ENCODE measurements at places on chromosomes 7 and 10.

DNA sequence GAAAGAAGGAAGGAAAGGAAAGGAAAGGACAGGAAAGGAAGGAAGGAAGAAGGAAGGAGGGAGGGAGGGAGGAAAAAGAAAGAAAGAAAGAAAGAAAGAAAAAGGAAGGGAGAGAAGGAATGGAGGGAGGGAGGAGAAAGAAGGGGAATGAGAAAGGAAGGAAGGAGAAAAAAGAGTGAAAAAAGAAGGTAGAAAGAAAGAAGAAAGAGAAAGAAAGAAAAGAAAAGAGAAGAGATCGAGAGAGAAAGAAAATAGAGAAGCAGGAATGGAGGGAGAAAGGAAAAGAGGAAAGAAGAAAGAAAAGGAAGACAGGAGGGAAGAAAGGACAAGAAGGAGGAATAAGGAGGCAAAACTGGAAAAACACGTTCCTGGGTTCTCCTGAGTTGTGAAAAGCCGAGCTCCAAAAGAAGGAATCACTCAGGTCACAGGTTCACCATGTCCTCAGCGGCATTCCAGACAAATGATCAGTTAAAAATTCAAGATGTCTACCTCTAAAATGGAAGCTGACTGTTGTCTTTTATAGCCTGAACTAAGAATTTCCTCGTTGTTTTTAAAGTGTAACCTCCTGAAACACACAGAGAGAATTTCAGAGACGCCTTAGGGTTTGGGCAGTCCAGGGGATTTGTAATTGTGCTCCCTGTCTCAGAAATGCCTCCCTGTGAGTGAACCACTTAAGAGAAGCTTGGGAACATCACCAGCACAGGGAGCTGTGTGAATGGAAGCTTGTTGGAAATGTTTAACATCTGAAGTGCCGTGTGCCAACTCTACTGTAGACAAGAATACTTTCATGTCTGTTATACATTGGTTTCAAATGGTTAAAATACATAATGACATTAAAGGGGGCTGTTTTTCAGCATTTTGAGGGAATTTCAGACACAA is 80.7 kb downstream of the INHBA start:
- no peak for DNase-seq

GRCh38 chr7:27149842-27150567 is 2.4 kb downstream of the HOXA3 start:
- DNase-seq, result no peak

DNA sequence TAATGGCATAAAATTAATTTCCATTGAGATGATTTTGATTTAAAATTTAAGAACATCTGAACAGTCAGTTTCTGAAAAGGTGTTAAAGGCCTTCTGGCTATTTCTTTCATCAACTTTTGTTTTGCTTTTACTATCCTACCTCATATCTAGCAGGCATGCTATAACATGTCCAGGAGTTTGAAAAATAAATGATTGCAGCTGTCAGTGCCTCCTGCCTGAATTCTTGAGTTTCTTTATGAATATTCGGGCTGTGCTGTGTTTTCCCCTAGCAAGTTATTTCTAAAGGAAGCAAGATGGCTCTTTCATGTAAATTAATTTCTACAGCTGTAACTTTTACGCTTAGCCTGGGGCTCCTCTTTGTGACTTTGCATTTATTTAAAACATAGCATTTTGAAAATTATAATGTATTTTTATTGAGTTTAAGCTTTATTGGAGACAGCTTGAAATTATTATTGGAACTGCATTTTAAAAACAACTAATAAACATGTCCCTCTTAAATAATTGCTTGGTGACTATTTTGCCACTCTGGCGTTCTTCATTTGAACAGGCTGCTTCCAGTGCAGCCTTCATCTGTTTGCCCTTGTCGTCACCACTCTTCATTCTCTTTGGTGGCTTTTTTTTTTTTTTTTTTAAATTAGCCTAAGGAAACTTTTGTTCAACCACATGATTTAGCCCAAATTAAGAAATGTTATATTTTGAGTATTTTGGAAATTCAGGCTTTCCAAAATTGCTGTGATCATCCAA is 1083.4 kb upstream of the LRRN3 start:
- no peak for DNase-seq

- DNase-seq, result no peak
These were observed 125.3 kb downstream of the HTR7 start for GRCh38 chr10:90732581-90732980.

- no peak for DNase-seq
These were observed 64.4 kb downstream of the BPGM start for GRCh38 chr7:134710854-134711624.

GRCh38 chr10:111087968-111088505 is 11.2 kb downstream of the ADRA2A start:
- DNase-seq, result no peak

GRCh38 chr10:11165591-11166543 is 148.2 kb downstream of the CELF2 start:
- DNase-seq, result no peak

GRCh38 chr10:89306434-89307268 is 4.8 kb downstream of the IFIT2 start:
- no peak for DNase-seq

DNA sequence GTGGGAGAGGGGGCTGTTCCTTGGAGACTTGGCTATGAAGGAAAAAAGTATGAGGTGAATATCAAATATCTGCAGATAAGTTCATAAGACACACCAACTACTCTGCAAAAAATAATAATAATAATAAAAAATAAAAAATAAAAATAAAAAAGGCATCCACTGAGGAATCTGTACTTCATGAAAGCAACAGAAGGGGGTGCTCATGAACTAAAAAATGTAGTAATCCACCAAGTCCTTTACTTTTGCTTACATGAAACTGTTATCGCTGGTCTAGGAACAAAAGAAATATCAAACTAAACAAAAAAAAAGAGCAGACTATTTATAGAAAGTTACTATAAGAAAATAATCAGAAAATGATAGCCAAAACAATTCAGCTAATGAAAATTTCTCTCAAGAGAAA is 579.0 kb downstream of the PHTF2 start:
- no peak for DNase-seq

DNA sequence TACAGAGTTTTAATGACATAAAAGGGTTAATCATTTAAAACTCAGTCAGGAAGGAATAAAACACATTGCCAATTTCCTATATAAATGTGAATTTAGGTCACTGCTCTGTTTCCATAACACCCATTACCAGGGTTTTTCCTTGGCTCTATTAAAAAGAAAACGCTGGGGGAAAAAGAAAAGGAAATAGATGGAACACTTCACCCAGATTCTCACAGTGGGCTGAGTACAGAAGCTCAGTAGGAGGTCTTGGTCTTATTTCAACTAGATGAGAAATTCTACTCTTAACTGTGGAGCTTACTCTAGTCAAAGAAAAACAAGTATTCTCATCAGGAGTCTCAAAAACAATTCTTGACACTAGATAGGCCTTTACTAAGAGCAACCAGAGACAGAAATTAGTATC is 36.5 kb downstream of the GLUD1 start:
- no peak for DNase-seq

GRCh38 chr7:1853986-1854865 is 184.1 kb downstream of the ELFN1 start:
- DNase-seq, result no peak

GRCh38 chr10:32417911-32418547 is 27.9 kb upstream of the CCDC7 start:
- no peak for DNase-seq

GRCh38 chr10:114550756-114551635 is 107.1 kb downstream of the ABLIM1 start:
- no peak for DNase-seq

DNA sequence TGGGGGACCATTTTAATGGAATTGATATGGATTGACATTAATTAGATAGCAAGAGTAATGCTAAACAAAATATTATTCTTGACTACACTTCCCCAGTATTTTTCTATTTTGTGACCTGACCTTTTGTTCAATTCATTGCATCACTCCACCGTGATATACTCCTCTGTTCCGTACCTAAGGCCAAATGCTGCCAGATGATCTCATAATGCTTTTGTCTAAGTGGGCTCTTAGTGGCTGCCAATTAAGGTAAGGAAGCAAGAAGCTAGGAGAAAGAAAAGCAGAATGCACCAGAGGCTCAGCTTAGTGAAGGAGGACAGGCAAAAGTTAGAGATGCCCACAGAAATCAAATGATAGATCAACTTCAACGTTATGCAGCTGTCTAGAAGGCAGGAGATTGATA is 36.4 kb downstream of the FEZF1 start:
- peak; percentile 48 for DNase-seq

- DNase-seq, result no peak
These were observed 38.0 kb downstream of the FOXI2 start for GRCh38 chr10:127774766-127775559.

DNA sequence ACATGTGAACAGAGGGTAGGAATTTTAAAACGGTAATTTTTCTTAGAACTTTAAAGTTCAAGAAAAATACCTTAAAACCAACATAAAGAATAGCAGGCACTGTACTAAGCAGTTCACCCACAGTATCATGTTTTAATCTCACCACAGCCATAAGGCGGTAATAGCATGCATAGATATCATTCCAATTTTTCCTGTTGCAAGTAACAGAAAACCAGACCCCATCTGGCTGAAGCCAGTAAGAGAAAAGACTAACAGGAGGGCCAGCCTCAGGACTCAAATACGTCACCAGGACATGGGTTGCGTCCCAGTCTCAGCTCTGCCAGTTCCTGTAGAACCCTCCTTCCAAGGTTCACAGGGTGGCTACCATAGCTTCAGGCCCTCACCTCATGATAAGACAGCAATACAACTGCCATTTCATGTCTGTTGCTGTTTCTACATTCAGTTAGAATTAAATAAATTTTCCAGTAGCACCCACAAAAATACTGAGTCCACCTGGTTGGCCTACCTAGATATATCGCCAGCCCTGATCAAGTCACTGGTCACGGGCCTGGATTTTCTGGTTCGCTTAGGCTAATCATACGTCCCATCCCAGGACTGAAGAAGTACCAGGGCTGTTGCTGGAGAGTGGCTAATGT is 2.0 kb upstream of the RNF32 start:
- no peak for DNase-seq

DNA sequence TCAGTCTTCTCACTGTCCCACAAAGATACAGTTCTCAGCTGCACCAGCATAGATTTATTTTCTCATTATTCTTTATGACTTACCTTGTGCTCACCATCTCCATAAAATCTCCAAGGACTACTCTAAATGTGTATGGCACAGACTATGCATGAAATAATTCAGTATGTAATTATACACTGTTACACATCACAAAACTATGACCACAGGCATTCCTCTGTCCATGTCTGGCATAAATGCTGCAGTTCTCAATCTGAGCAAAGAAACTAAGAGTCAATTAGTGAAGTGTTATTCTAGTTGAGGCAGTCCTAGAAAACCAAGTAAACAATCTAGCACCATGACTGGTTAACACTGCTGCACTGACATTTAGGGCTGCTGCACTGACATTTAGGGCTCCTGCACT is 2.7 kb downstream of the CYCS start:
- no peak for DNase-seq

DNA sequence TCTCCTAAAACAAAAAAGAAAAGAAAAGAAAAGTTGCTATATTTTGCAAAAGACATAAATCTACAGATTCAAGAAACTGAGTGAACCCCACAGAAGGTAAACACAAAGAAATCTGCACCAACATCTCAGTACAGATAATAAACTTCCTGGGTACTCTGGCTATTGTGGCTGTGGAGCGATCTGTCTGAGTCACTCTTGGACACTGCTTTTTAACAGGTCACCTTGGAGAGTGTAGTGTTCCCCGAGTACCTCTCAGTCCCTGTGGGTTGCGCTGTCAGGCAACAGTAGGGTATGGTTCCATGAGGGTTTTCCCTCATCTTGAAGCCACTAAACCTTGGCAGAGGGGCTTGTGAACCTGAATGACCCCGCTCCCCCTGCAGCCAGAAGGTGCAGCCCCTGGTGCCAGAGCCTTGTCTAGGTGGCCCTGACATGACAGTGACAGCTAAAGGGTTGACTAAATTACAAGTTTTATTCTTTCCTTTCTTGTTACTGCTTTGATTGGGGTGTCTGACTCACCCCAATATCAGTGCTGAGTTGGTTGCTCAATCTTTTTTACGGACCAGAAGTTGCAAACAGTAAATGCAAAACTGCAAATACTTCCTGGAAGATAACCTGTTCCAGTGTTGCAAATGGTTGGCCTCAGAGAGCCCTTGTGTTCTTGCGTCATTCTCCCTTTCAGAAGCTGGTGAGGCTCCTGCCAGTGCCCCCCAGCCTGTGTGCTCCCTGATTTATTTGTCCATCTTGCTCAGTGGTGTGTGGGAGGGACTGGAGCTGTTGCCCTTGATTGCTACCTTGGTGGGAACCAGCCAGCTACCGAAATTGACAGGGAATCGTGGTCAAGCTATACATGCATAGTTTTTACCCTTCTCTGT is 30.6 kb downstream of the POR start:
- DNase-seq, result no peak
